ENCODE measurements at places on chromosomes 2 and 18.

GRCh38 chr2:130355172-130355577, 681 bp upstream of the PTPN18 start:
- DNase-seq = no peak

- no peak for DNase-seq
Observed at GRCh38 chr18:78511666-78512601, 467.7 kb upstream of the SALL3 start.

DNA sequence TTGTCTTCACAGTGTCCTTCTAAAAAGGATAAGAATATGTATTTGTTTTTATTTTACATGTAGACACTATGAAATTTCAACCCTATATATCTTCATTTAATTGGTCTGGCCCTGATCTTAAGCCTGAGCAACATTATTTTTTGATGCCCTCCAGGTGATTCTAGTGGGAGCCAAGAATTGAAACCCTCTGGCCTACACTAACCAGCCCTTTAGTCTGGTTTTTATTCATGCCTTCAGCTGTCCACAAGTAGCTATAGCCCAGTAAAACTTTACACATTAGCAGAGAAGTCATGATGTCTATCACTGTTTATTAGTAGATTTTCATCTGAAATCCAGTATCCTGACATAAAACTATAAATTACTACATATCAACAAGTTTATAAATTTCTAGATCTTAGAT, 52.7 kb upstream of the UBXN4 start:
- no peak for DNase-seq

DNA sequence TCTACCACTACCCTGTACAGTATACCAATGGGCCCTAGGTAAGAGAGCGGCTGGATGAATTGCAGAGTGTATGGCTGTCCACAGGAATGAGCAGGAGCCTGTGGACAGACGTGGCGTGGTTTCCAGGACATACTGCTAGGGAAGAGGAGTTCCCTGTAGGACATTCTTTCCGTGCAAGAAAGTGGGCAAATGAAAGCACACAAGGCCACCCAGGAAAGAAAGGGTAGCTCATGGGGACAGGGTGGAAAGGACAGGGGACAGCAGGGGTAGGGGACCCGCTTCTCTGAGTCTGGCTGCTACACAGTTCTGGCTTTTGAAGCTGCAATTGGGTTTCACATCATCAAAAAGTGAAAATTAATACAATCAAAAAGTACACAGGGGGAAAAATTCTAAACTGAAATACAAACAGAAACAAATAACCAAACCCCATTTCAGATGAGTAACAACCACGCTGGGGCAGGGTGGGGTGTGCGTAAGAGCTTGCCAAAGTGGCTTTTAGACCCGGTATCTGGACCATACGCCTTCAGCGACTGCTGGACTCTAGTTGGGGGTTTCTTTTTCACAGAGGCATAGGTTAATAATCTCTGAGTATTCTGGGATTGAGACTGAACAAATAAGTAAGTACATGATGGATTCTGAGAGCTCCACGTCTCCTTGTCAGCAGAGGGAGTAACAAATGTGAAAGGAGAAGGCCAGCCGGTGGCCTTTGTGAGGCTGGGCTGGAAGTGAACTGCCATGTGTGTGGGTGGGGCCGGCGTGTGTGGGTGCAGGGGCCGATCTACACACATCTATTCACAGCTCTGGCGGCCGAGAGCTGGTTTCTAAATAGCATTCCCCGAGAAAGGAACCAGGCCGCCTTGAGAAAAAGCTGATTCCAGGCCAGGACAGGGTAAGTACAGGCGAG, 84.0 kb downstream of the HDAC4 start:
- DNase-seq = peak; percentile 53

DNA sequence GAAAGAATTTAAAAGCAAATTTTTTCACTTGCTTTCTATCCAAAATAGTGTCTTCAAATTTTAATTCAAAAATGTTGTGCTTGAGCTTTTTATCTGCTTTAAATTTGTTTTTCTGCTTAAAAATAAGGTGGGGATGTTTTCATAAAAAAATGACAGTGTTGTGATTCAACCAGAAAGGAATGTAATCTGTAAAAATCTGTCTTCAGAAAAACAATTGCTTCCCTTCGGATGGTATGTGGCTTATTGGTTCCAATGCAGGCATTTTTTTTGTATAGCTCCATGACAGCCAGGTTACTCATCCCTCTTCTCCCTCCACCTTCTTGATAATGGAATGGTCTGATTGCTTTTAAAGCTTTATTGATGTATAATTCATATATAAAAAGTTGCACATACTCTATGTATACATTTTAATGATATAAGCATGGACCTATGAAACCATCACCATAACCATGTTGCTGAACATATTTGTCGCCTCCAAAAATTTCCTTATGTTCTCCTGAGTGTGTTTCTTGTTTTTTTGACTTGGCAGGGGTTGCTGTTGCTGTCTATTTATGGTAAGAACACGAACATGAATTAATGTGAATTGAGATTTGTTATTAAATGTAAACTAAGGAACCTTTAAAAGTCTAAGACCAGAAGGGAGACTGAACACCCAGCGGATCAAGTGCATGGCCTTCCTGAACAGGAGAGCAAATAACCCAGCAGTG, 363.7 kb upstream of the SPHKAP start:
- no peak for DNase-seq

DNA sequence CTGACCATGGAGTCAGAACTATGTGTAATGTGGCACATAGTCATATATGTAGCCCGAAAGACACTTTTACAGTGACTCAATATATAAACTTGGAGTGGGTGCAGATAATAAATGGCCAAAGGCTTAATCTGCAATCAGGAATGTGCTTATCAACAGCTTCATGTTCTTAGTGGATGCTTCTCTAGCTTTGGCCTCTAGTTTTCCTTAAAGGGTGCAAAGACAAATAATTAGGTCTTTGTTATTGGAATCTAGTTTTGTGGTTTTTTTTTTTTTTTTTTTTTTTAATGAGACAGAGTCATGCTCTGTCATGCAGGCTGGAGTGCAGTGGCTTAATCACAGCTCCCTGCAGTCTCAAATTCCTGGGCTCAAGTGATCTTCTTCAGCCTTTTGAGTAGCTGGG, 625.6 kb downstream of the EPHA4 start:
- DNase-seq = no peak

GRCh38 chr2:116491292-116491691, 1323.2 kb upstream of the DDX18 start:
- no peak for DNase-seq

- DNase-seq = no peak
Observed at GRCh38 chr2:195501746-195502145, 155.3 kb upstream of the SLC39A10 start.

DNA sequence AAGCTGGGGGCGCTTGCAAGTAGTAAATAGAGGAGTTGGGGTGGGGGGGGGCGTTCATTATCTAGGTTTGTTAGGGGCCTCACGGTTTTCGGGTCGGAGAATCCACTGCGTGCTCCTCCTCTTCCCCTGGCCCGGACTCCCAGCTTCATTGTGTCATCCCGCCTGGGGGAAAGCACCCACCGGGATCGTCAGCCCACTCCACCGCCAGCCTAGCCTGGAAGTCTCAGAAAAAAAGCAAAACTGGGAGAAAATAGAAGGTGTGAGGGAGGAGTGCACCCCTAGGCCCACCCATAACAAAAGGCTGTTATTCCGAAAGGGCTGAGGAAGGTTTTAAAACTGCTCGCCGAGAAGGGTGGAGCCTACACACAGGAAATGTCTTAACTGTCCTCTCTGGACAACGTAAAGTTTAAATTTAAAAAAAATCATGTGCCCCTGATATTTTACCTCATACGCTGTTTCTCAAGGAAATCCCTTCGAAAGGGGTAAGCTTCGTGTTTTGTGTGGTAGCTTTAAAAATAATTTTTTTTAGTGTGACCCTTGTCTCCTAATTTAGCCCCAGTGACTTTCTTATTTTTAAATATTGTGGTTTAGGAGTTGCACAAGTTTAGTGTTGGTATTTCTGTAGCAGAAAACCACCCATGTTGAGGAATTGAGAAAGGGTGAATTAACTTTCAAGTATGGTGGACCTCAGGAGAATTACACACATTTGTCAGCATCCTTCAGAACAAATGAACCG, 104.2 kb downstream of the SPTBN1 start:
- no peak for DNase-seq

DNA sequence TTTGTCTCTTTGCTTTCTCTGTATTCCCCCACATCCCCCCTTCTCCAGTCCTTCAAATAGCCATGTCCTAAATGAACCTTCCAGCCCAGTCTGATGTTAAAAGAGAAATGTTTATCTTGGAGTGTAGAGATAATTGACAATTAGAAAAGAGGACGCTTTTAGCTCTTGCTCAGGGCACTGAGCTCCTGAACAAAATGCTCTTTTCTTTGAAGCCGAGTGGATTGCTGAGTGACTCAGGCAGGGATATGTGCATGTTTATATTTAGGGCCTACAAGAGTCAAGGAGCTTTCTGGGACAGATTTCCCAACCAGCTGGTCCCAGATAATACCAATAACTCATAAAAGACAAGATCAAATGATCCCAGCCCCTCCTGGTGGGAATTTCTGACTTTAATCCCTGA, 88.0 kb upstream of the SETBP1 start:
- no peak for DNase-seq

DNA sequence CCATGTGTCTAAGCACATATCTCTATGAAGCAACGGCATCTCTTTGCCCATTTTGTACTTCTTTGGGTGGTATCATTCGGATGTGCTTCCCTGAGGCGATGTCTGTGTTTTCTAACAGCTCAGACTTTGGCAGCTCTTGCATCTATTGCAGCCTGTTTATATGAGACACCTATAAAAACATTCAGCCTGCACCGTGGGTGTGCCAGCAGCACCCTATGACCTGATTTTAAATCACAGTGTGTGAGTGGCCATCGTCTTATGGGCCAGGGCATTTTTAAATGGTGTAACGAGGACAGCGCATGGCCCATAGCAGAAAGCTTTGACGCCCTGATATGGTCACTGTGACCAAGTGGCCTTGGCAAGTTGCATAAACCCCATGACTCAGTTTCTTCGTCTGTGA, 12.9 kb downstream of the NPAS2 start:
- DNase-seq = no peak

GRCh38 chr2:152348388-152348787, 13.4 kb downstream of the FMNL2 start:
- DNase-seq = no peak

GRCh38 chr18:26383454-26384270, 157.4 kb downstream of the TAF4B start:
- no peak for DNase-seq

DNA sequence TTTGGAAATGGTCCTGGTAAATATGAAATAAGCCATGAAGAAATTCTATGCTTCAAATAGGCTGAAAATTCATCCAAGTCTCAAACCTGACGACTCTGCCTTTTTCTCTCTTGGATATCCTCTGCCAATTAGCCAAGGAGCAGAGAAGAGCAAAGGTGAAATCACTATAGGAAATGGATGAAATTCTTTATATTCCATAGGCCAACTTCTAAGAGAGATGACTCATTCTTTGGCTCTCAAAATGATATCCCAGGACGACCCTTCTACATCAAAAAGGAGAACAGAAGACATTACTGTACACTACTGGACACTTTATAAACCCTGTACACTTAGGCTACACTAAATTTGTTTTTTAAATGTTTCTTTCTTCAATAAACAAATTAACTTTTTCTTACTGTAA, 22.7 kb downstream of the PDE1A start:
- no peak for DNase-seq

- DNase-seq = no peak
Observed at GRCh38 chr2:230910546-230911177, 14.4 kb downstream of the GPR55 start.

- no peak for DNase-seq
Observed at GRCh38 chr2:214492152-214492551, 81.3 kb downstream of the VWC2L start.

DNA sequence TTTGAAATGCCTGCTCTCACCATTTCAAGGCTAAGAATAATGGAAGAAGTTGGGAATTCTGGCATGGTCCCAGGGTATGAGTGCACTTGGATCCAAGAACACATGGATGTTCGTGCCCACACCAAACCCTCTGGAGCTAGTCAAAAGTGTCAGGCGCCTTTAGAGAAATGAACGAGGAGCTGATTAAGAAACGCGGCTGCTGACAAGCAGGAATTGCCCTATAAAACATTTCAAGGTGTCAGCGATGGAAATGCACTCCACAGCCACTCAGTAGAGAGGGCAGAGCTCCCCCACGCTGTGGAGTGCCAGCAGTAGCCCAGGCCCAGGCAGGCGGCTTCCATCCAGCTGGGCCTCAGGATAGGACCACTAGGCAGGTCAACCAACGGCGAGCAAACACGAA, 213.7 kb downstream of the TTC32 start:
- DNase-seq = no peak

DNA sequence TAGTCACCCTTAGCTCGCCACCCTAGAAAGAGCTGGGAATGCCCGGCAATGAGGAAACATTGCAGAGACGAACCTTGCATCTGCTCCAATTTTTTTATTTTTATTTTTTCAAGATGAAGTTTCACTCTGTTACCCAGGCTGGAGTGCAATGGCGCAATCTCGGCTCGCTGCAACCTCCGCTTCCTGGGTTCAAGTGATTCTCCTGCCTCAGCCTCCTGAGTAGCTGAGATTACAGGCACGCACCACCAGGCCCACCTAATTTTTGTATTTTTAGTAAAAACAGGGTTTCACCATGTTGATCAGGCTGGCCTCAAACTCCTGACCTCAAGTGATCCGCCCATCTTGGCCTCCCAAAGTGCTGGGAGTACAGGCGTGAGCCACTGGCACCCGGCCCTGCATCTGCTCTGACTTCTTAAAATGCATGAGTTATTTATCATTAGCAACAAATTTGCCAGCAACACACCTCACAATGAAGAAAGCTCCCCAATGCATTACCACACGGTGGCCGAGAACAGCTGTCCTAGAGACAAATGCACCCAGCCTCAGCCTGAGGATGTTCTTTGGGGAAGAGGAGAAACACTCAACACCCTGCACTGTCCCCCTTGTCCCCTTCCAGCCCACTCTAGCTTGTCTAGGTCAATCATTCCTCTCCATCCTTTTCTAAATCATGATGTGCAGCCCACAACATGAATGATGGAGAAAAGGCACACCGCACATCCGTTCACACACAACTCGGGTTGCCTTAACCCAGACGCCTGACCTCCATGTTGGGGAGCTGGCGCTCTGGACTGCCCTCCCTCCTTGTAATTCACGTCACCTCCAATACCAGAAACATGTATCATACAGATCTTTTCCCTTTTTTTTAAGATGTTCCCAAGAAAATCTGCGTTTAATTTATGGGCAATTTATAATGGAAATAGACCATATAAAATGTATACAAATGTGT, 46.9 kb downstream of the TTC32 start:
- no peak for DNase-seq

- DNase-seq = no peak
Observed at GRCh38 chr2:156538083-156538504, 101.9 kb downstream of the GPD2 start.

DNA sequence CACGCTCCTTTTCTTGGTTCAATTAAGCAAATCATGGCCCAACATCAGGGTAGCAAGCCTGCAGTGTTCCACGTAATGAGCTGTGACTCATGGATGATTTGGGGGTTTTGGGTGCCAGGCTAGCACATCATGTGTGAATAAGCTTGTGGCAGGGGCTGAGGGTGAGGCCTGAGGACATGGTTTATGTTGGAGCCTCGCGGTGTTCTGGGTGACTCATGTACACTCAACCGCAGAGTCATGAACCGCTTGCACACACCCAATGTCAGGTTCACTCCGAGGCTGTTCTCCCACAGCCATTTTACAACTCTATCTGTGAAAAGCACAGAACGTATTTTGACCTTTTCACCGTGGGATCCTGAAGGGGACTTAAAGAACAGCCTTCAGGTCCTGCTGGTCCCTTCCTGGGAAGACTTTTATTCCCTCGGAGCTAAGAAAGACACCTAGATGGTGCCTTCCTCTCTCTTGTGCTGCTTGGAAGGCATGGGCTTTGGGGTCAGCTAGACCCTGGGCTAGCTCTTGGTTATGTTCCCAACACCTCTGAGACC, 139.9 kb upstream of the ZEB2 start:
- DNase-seq = no peak

Measured in head of caudate nucleus (tissue), 42 donors.